Bone marrow (tissue), 2 donors: ENCODE measurements at places on chromosomes 1 and 21.

GRCh38 chr1:8878448-8878697 is at the start of gene ENO1:
ENO1 (minus strand) TSS chr1:8878686; CDS start chr1:8874908, 3,778 bp downstream.
- no peak for DNase-seq

DNA sequence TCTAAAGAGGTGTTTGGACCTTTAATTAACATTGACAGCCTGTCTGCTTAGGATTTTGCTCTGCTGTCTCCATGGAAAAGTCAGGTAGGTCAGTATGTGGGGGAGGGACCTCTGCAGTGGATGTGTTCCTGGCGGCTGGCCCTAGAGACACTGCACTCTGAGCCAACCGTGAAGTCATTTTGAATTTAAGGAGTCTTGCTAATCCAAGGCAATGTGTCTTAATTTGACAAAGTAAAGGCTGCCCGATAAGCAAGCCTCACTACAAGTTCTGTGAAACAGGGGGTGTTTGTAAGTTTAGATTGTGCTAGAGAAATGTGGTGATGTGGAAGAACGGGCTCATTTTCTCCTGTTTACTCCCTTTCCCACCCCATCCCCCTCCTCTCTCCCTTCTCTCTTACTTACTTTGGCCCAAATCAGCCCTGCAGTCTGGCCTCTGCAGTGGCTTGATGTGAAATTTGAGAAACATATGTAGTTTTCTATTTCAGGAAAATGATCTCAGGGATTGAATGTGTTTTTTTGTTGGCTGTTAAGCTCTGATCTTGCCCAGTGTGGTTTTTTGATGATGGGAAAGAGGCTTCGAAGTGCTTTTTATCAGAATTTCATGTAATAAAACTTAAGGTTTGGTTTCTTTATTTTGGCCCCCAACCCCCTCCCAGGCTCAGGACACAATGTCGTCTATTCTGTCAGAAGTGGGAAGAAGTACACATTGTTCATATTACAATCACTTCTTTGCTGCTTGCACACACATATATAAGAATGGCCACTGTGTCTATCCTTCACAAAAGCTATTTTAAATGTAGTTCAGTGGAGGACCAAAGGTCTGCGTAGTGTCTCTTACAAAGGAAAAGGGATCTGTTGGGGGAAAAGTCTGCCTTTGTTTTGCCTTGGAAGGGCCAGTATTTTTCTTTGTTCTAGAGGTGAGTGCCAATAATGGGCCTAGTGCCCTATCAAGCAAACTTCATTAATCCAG is 96.6 kb downstream of the FGGY start:
- DNase-seq: no peak

DNA sequence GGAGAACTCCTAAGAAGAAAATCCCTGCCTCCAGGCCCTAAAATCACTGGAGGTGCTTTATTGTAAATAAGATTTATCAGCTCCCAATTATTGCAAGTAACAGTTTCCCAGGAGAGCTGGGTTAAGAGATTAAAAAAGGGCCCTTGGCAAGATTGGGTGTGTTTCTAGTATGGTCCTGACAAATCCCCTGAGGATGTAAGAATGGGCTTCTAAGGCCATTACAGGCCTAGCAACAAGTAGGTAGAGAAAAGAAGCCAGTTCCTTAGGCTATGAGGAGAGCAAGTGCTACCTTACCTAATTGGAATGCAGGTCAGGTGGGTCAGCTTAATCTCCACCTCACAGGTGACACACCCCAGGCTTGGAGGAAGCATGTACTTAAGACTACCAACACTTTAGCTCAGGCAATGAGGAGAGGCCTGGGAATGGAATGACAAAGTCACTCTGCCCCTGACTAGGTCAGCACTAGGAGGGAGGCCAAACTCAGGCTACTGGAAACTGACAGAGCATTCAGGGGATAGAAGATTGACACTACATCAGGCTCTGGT is 6.8 kb upstream of the OTUD7B start:
- no peak for DNase-seq

- DNase-seq: no peak
Observed at GRCh38 chr1:184479435-184480167, 92.8 kb downstream of the C1orf21 start.

DNA sequence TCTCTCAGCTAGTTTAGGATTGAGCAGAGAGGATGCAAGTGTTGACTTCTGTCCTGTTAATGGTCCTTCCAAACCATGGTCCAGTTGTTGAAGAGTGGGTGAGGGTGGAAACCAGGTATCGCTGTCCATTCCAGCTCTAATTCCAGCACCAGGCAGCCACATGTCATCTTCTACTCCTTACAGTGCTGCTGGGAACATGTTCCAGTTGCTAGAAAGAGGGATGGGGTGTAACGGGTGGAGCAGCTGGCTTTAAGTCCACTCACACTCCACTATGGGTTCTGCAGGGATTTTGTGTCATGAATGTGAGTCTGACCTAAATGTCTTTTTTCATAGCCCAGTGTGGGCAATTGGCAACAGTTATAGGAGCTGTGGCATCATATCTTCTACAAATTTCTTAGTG is 25.2 kb downstream of the NOS1AP start:
- no peak for DNase-seq

DNA sequence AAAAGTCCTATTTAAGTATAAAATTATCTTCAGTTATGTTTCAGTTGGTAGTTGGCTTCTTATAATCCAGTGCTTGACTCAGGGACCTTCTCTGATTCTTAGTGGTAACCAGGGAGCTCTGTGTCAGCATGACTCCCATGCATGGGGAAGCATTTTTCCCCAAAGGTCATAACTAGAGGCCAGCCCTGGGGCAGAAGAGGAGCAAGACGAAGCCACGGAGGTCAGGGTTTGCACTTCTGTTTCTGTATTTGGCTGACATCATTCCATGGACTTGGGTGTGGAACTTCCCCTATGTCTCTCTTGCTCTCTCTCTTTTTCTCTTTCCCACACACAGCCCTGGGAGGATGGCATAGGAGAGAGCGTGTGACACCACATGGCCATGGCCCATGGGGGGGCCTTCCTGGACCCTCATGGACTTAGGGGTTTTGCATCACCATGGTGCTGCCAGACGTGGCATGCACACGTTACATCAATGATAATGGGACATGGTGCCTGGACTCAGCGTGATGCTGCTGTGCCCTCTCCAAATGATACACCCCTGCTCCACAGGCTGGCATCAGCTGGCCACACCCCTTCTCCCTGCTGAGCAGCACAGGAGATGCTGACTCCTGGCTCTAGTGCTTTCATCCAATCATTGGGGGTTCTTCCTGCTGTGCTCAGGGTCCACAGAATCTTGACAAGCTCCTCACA is 260.5 kb downstream of the KCNJ6 start:
- DNase-seq: no peak

DNA sequence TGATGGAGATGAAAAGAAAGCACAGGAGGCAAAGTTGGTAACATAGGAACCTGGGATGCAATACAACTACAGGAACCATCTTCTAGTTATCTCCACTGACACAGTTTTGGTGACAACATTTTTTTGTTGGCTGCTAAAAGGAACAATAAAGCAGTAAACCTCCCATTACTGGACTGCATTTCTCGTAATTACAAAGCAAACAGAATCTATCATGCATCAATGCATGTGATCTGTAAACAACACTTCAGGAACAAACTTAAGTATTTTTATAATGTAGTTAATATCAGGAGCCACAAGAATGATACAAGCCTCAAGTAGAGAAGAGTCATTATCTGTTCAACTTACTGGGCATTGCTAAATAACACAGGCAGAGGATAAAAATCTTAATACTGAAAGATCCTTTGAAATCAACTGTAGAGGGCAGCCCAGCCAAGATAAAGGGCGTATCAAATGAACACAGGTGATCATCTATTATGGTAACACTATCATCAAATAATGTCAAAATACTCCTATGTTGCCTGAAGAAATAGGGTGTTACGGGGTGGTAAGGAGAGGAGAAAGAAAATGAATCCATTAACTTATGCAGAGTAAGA is 193.3 kb downstream of the EIF4G3 start:
- DNase-seq: no peak

DNA sequence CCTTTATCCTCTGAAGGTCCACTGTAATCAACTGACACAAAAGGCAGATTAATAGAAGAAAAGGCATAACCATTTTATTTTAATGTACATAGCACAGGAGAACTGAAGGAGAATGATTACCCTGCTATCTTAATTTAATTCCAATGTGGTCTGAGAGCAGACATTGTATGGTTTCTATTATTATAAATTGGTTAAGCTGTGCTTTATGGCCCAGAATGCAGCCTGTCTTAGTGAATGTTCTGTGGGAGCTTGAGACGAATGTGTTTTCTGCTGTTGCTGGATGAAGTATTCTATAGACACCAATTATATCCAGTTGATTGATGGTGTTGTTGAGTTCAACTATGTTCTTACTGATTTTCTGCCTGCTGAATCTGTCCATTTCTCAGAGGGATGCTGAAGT is 25.0 kb upstream of the SLC2A1 start:
- no peak for DNase-seq

- no peak for DNase-seq
Observed at GRCh38 chr1:71193153-71193552, 112.3 kb upstream of the ZRANB2 start.

- no peak for DNase-seq
Observed at GRCh38 chr1:18783705-18784481, 75.6 kb downstream of the TAS1R2 start.

DNA sequence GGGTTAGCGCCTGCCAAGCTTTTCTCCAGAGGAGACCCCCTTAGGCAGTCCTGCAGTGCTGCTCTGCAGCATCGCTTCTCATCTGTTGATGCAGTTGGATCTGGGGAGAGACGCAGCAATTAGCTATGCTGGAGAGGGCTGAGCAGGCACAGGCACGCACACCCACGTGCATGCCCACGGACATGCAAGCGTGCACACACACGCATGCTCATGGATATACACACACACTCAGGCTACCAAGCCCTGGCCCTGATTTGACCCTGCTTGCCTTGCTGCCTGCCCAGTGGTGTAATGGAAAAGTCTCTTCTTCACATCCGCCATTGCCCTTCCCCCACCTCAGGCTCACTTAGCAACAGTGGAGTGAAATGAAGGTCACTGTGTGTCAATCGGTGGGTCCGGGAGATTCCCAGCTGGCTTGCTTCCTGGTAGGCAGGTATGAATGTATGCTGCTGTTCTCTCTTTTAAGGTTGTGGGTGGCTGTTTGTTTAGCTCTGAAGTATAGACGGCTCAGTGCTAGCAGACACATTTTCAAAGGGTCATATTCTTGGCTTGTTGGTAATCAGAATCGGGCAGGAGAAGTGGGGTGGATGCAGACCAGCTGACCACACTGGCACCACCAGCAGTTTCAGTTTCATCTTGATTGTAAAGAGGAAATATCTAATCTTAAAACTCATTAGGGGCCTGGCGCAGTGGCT is 9.5 kb downstream of the ATP1B1 start:
- DNase-seq: no peak

- no peak for DNase-seq
Observed at GRCh38 chr1:112866151-112866550, 89.8 kb downstream of the SLC16A1 start.

DNA sequence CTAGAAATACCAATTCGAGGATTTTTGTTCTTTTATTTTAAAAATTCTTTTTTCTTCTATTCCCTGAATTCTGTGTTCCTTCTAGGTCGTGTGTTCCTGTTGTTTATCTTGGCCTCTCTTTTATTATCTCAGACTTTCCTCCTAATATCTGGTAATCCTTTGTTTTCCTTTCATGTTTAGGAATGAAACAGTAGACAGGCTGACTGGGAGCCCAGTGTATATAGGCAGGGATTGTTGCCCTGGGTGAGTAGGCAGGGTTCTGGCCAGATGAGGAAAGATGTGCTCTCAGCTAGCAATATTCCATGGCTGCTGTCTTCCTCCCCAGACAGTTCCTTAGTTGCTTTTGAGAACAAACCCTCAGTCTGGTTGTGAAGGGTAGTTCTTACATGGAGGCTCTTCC is 161.8 kb upstream of the PDE4B start:
- no peak for DNase-seq

GRCh38 chr1:25563330-25564215 is 20.2 kb downstream of the LDLRAP1 start:
- no peak for DNase-seq

DNA sequence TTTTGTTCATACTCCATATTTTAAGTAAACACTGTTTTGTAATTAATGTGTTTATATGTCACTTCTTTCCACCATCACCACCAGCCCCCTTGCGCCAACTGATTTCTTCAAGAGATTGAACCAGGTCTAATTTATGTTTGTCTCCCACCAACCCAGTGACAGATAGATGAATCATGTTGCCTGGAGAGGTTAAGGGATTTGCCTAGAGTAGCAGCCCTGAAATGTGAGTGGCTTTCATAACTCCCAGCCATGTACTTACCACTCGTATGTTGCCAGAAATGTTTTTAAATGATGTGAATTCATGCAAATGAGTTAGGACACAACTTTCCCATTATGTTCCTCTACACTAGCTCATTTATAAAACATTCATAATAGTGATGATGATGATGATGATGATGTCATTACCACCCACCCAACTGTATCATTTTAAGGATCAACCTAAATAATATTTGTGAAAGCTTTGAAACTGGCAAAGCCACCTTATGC is 86.9 kb downstream of the LRRC8D start:
- no peak for DNase-seq

DNA sequence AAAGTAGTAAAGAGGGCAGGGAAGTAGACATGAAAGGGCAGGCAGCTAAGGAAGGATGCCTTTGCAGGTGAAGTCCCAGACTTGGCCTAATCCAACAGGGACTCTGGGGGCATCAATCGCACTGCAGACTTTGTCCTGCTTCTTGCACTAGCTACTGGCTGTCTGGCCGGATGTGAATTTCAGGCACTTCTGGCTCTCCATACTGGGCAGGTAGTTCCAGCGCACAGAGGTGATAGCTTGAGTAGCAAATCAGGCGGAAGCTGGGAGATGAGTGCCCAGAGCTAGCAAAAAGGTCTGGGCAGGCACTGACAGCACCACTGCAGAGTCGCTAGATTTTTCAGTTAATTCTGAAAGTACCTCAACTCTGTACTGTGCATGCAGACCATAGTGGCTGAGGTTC is 997 bp downstream of the RSPH1 start:
- no peak for DNase-seq

- no peak for DNase-seq
Observed at GRCh38 chr1:72697410-72697809, 415.1 kb upstream of the NEGR1 start.

DNA sequence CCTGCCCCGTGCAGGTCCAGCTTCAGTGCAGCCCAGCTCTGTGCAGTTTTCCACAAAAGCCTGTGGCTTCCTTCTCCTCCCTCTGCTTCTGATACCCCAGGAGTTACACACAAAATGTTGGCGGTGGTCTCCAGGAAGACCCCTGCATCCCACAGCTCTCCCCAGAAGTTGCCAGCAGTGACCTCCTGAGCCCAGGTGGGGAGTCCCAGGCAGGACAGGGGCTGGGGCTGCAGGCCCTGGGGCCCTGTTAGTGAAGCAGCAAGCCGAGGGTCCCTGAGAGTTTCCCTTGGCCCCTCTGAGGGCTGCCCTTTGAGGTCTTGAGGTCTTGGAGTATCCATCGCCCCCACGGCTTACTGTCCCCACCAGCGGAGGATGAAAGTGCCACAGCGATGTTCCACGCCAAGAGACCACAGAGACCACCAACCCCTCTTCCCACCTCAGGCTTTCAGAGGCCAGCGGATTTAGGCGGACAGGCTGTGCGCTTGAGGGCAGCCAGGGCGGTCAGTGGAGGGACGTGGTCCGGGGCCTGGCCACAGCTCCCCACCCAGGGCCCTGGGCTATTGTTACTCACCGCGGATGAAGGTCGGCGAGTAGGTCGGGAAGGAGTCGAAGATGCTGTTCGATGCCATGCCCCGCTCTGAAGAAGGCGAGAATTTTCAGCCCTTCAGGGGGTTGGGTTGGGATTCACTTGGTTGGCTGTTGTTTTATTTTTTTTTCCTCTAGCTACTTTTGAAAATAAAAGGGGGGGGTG is 34.0 kb upstream of the RUNX3 start:
- no peak for DNase-seq
